ENCODE measurements at places on chromosomes 5 and 9.

- DNase-seq = no peak
Measured at GRCh38 chr9:110451726-110452125, 114.1 kb upstream of the TXNDC8 start.

DNA sequence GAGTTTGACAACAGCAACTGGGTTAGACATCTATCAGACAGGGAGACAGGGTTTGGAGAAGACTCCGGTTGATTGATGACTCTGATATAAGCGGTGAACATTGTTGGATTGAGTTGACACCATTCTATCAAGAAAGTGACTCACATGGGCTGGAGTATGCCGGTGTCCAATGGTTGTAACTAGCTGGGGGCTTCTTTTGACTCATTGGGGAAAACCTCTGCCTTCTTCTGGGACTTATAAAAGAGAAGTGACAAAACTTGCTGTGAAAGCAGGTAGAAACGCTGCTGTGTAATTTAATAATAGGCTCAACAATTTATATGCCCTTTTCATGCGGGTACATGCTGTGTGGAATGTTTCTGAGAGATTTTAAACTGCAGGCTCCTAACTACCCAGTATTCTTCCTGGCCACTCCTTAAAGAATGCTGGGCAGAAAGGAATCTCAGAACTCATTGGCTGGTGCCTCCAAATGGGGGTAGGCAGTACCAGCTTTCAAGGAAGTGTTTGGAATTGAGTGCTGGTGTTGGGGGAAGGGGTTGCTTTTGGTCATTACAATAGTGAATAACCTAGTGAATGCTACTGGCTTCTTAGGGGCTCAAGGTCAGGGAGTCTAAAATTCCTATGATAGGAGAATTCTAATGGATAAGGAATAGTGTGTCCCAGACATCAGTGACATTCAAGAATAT, 43.9 kb downstream of the FYB1 start:
- DNase-seq = no peak

GRCh38 chr5:124124711-124125229, 612.8 kb downstream of the CSNK1G3 start:
- no peak for DNase-seq

DNA sequence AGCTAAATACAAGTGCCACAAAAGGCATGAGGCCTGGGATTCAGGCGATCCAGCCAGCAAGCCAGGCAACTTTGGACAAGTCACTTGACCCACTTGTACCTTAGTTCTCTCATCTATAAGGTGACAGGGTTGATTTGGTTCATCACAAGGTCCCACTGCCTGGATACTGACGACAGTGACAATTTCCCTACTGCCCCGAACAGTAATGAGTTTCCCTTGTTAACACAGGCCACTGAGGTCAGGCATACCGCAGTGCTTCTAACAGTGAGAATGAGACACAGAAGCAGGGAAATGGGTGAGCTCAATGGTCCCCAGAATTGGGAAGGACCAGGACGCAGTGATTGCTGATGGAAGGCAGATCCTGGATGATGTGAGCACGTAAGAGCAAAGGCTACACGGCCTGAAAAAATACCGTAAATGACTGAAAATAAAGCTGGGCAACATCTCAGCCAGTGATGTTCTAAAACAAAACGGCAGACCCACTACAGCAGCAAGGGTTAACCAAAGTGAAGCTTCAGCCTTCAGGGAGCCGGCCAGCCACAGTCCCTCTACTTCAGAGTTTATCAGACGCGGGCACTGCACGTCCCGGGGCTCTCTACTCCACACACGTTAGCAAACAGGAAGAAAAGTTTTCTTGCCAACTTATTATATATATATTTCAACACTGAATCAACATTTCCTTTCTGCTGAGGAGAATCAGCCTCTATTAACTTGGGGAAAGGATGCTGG, 846 bp downstream of the MGAT1 start:
- DNase-seq = no peak

- no peak for DNase-seq
Measured at GRCh38 chr9:136808806-136809158, 1.0 kb downstream of the RABL6 start.

GRCh38 chr9:121708768-121709488, 57.5 kb downstream of the DAB2IP start:
- peak; percentile 34 for DNase-seq

- no peak for DNase-seq
Measured at GRCh38 chr5:163826201-163826600, 320.8 kb downstream of the MAT2B start.

- no peak for DNase-seq
Measured at GRCh38 chr5:138725153-138725817, 27.9 kb upstream of the CTNNA1 start.

GRCh38 chr5:149757197-149757947, 27.3 kb downstream of the PPARGC1B start:
- no peak for DNase-seq

DNA sequence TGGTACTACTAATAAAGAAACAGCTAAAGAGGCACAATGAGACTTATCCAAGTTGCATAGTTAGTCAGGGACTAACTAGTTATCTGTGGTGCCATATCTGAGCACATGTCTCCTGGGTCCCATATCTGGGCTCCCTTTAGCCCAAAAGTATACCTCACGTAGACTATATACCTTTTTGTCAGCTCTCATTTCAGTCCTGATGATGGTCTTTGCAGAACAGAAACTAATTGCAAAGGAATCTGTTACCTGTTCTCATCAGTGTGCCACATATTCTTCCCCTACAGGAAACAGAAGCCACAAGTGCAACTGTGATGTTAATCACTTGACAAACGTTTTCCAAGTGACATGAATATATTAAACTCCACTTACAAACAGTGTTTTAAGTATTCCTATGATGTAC, 395.2 kb downstream of the KIAA0825 start:
- DNase-seq = no peak

DNA sequence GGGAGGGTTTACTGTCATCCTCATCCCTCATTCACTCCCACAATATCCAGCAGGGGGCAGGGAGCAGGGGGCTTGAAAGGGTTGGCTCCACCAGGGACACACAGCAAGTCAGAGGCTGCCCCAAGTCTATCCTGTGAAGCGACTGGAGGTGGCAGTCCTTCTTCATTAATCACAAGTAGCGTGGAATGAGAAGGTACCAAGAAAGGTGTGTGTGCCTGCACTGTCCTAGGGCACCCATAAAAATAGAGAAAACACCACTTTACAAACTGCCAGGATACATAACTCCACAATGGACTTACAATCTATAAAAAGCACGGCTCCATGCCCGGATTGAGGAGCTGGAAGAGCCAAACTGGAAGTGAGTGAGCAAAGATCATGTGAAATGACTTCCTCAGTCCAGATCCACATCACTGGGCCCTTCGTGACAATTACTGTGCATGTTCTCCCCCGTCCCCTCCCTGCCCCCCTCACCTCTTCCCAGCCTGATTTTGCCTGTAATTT, 183.9 kb downstream of the SLIT3 start:
- DNase-seq = no peak

DNA sequence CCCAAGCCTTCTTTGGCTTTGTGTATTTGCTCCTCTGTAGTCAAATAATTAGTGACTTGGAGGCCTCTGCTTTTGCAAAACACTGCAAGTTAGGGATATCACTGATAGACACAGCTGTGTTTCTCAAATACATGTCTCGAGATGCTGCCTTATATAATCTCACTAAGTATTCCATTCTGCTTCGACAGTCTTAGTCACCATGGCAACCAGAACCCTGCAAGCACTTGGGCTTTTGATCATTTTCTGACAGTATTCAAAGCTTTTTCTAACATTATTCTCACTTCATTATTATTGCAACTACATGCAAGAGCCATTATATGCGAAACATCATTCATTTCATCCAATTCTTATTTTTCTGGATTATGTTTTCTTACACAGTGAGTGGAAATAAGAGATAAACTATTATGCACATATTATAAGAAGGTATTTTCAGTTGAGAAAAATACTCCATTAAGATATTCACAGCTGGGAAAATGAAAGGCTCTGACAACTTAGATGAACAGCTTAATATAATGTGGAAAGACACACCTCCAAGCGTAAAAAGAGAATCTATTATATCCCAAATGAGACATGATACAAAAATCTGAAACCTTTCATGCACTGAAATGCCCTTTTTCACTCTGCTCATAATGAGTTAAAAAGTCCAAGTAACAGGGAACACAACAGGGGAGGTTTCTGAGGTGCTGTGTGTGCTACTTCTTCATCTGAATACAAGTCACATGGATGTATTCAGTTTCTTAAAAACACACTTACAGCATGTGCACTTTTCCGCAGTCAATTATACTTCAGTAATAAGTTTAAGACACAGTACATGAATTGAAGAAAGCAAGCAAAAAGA, 93.9 kb downstream of the SCAI start:
- no peak for DNase-seq

GRCh38 chr5:87061046-87061445, 206.6 kb upstream of the RASA1 start:
- no peak for DNase-seq

GRCh38 chr5:80780761-80781285, 126.0 kb upstream of the DHFR start:
- DNase-seq = no peak

DNA sequence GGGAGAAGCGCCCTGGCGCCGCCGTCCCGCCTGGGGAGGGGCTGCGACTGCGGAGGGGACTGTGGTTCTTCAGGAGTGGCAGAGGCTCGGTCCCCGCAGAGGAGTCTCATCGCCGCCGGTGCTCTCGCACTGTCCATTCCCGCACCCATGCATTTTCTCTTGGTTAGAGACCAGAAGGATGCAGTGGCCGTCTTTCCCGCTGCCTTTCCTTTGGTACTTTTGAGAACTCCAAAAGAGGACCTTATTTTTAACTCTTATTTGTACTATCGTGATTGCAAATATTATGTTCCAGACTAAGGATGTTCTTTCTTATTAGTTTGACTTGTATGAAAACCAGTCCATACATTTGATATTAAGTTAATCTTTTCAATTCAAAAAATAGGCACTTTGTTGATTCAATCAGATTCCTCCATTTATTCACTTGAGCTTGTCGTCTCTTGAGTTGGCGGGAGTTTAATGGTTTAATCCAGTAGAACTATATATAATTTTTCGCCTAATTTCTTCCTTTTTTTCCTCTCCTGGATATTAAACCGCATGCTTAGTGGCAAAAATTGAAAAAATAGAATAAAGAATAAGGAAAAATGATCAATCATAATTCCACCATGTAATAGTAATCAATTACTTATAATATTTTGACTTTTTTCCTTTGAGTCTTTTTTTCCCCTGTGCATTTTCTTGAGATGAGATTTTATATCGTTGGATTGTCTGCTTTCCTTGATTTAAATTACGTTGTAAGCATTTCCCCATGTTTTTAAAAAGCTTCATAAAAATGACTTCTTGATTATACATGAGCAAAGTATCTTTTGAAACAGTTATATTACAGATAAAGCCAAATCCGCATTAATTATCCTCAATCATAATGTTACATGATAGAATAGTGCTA, 861 bp downstream of the ZFYVE16 start:
- DNase-seq = peak; percentile 78
